ENCODE measurements at places on chromosomes 5 and 9.

GRCh38 chr5:72468024-72468423 lies 39.2 kb downstream of the ZNF366 start:
- DNase-seq: no peak

DNA sequence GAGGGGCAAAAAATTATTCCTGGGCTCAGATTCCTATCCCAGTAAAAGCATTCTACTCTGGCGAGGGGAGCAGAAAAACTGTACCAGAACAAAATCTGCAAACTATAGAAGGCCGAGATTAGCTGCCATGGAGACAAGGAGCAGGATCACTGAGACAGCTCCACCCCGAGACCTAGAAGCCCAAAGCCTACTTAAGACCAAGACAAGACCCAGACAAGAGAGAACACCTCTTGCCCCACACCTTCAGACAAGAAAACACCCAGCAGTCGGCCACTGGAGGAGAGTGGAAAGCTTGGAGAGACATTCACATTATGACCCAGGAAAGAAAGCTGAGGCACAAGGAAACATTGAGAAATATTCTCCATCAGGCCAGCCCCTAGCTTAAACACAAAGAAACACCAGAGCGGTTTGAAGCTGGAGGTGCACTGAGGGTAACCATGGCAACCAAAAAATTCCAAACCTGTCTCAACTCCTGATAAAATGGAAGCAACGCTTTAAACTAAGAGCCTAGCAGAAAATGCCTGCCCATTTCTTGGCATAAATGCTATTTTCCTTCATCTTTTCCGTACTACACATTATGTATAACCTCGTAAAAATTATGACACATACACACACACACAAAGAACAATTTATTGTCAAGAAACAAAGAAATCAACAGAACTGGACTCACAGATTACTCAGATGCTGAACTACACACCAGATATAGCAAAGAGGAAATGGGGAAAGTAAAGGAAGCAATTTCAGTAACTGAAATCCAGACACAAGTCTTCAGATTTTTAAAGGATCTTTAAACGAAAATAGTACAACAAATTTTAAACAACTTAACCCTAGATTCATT lies 53.8 kb upstream of the FTMT start:
- DNase-seq: no peak

DNA sequence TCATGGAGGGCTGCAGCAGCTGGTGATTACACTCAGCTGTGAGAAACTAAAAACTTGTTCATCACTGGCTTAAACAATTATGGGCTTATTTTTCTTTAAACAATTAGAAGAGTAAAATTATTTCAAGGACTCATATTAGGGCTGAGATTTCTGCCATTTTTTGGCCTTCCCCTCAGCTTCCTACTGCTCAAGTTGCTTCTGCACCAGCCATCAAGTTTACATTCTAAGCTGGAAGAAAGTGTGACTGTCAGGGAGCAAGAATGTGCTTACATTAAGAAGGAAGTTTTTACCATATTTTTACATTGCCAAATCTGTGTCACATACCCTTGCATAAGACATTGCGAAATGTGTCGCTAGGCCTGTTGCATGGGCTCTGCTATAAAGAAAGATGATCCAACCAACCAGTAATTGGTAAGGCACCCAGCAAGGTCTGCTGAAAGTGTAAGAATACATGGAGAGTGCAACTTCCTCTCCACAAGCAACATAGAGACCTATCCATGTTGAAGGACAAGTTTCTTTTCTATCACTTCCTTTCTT lies 260.3 kb upstream of the CDH10 start:
- no peak for DNase-seq

- no peak for DNase-seq
Observed at GRCh38 chr9:132589148-132590036, 7.0 kb downstream of the BARHL1 start.

- DNase-seq: no peak
Observed at GRCh38 chr5:176849611-176850227, 39.4 kb downstream of the UNC5A start.

GRCh38 chr9:36808251-36808650 lies 225.8 kb downstream of the PAX5 start:
- DNase-seq: no peak

- DNase-seq: no peak
Observed at GRCh38 chr5:179316982-179317381, 28.3 kb downstream of the ADAMTS2 start.

DNA sequence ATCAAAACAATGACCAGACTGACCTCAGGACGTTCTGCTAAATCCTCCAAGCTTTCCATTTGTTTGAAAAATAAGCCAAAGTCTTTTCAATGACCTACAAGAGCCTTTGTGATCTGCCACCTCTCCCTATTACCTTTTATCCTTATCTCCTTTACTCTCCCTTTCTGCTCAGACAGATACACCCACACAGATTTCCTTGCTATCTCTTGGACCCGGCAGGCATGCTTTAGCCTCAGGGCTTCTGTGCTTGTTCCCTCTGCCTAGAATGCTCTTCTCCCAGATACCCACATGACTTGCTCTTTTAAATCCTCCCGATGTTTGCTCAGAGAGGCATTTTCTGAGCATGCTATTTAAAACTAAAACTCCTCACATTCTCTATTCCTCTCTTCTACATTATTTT lies 8.9 kb upstream of the ELOVL7 start:
- no peak for DNase-seq

- DNase-seq: no peak
Observed at GRCh38 chr5:129766798-129767197, 18.9 kb downstream of the MINAR2 start.

DNA sequence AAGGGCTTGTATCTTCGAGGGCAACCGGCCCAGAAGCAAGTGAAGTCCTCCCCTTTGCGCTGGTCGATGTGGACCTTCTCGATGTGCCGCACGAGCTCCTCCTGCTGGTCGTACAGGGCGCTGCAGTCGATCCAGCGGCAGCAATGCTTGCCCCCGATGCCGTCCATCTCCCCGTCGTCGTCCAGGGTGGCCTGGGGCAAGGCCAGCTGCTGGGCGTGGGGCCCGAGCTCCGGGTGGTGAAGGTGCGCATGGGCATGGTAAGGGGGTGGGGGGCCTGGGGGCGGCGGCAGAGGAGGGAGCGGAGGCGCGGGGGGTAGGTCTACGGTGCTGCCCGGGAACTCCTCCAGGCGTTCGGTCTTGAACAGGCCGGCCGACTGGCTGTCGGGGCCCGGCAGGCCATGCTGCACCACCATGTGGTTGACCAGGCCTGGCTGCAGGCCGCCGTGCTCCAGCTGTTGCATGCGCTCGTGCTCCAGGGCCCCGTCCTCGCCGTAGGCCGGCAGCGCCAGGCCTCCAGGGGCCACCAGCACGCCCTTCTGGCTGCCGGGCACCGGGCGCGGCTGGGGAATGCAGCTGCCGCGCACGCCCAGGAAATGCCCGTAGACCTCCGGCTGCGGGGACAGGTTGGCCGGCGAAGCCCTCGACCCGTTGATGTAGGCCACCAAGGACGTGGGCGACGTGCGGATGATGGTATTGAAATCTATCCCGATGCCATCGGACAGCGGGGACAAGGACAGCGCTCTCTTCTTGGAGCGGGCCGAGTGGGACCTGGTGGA lies 181.8 kb downstream of the GLIS3 start:
- peak; percentile 14 for DNase-seq

DNA sequence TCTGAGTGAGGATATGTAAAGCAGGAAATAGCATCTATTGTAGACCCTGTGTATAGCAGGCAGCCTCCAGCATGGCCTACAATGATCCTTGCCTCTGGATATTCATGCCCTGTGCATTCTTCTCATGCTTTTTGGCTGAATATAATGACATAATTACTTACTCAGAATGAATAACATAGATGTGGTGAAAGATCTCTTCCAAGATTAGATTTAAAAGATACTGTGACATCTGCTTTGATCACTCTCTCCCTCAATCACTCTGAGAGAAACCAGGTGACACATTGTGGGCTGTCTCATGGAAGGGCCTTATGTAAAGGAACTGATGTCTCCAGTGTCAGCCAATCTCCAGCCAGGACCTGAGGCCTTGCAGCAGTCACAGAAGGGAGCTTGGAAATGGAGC lies 376.7 kb downstream of the DNAH5 start:
- no peak for DNase-seq

DNA sequence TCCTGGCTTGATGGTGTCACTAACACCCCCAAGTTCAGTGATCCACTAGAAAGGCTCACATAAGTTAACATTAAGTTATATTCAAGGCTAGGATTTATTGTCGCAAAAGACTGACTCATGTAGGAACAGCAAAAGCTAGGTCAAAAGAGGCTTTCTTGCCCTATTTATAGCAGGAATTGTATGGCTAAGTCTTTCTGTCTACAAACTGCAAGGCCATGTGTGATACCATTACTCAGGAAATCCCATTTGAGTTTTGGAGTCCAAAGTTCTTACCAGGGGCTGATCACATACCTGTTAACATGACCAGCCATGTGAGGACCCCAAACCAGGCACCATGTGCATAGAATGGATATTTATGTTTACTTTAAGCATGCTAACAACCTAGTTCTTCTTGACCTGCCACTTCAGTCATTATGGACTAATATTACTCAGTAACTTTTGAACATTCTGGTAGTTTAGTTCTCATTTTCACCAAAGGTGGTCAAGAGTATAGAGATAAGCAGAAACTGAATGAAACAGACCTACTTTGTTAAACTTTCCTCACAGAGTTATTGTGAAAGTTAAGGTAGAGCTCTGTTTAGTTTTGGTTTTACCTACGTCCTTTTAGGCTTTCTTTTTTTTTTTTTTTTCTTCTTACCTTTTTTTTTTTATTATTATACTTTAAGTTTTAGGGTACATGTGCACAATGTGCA lies 281.1 kb downstream of the FER start:
- DNase-seq: no peak

GRCh38 chr9:32550150-32550561 lies 2.0 kb upstream of the SMIM27 start:
- no peak for DNase-seq

DNA sequence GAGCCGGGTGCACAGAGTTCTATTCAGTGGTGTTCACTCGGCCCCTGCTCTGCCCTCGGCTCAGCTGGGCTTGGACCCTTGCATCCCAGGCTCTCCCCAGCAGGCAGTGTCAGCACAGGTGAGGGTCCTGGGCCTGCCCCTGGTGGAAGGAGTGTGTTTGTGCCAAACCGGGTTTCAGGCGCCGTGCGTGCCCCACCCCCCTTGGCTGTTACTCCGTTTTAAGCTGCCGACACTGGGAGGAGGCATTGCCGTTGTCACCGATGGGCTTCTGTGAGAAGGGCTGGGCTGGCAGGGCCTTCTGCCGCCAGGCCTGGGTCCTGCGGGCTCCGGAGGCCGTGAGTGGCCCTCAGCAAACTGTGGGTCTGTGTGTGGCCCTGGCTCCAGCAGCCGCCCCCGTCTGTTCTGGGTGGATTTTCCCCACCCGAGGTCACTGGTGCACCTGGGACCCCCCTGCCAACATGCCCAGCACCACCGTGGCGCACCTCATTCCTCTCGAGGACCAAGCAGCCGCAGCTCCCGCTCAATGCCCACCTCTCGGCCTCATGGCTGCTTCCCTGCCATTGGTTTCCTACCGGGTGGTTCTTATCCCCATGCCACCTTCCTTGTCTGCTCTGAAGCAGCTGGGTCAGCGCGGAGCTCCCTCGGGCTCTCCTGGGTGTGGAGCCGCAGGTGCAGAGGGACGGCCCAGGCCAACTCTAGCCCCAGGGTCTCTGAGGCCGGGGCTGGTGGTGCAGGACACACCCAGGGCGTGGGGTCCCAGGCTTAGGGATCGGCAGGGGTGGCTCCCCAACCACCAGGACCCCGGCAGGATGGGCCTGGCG lies 44.3 kb upstream of the EXOC3 start:
- DNase-seq: no peak

- DNase-seq: no peak
Observed at GRCh38 chr5:98461485-98461884, 312.0 kb upstream of the RGMB start.

DNA sequence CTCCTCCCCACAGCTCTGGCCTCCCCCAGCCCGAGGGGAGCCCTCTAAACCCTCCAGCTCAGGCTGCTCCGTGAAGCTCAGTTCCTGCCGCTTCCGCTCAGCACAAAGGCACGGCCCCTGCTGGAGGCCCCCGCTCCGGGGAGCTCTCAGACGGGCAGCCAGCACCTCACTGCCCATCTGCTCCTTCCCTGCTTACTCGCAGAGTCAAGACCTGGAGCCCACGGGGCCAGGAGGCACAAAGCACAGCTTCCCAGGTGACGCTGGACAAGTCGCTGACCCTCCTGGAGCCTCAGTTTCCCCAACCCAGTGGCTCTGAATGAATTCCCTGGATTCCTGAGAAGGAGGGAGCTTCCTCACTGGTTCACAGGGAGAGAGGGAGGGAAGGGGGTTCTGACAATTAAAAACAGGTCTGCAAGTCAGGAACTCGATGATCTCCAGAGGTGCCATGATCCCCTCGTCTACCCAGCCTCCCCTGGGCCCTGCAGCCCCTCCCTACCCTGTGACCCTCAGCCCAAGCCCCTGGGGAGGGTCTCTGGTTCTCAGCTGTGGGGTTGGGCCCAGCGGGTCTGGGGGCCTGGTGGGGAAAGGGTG lies 36.2 kb downstream of the VAV2 start:
- no peak for DNase-seq

DNA sequence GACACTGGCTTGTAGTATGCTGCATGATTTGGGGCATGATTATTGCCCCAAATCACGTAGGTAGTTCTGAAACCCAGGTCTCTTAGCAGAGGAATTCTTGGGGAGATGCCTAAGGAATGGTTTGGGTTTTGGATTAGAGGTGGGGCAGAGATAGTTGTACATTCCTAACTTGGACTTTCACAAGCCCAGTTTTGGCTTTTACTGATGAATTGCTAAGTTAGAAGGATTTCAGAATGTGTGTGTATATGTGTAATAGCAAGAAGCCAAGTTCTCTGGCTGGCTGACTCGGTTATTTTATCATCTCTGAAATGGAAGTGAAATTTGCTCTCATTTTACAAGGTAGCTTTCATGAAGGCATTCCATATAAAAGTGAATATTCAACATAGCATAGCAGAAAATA lies 23.8 kb upstream of the ZNF131 start:
- no peak for DNase-seq

DNA sequence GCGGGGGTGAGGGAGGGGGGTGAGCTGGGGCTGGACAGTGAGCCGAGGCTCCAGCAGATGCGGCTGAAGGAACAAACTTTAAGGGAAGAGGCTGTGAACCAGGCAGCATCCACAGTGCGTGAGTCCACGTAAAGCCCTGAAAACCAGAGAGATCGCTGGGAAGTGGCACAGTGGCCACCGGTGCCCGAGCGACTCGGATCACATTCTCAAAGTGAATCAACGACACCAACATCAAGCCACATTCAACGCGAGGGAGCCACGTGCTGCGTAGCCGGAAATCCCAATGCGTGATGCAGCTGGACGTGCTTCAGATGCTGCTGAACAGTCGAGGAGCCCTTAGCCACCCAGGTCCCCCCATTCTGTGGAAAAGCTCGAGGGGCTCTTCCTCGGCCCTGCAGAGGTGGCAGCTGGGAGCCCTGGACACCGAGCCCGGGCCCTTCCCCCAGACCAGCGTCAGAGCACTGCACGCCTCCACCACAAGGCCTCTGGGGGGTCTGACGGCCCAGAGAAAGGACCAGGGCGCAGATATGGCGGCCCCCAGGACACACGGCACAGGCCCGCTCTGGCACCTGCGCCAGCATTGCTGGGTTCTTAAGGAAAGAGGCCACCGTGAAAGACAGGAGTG lies 53.7 kb upstream of the EXOC3 start:
- DNase-seq: no peak
